ENCODE measurements at places on chromosomes 1 and 21. TPM values are rescaled to one million over a fixed set of nuclear protein-coding genes. Genes with fewer than 3 reads are reported as not detected.
A peak's percentile ranks its signal among the peaks of the same experiment; 100 is the strongest.

DNA sequence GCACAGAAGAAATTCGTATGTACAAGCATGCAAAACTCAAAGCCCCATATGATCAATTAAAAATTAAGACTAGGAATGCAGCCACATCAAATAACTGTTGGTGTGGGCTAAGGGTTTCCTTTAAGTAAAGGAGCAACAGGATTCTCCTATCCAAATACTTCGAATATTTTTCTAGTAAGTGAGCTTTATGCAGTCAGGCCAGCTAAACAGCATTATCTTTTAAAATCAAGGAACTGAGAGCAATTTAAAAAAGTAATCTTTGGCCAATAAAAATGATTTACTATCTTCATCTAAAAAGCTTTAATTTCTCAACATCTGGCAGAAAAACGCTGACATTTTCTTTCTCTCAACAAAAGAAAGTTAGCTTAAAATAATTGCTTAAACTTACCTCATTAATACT is 19.8 kb downstream of the CNN3 start:
- DNase-seq = no peak

PLD5 gene
- under 0.01 TPM for total RNA-seq

- peak; percentile 38 for DNase-seq
Observed at GRCh38 chr1:46991083-46991923, 32.2 kb upstream of the CYP4X1 start.

DNA sequence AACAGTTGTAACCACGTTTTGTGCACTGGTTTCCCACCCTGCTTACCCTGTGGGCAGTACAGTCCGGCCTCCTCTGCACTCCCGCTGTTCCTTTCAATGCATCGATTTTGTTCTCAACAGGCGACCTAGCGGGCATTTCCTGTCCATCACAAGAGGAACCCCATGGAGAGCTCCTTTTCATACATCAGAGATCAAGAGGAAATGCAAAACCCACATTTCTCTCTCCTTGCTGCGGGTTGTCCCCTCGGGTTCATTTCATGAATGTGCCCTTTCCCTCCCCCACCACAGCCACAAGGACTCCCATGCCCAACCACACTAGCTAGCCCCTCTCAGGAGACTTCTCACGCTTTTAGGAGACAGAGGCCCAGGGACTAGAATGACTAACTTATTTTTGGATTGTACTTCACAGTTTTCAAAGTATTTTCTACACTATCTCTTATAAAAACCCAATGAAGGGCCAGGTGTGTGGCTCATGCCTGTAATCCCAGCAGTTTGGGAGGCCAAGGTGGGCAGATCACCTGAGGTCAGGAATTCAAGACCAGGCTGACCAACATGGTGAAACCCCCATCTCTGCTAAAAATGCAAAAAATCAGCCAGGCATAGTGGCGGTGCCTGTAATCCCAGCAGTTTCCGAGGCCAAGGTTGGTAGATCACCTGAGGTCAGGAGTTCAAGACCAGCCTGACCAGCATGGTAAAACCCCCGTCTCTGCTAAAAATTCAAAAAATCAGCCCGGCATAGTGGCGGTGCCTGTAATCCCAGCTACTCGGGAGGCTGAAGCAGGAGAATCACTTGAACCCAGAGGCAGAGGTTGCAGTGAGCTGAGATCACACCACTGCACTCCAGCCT is 18.4 kb downstream of the ATP1A4 start:
- DNase-seq = no peak

DNA sequence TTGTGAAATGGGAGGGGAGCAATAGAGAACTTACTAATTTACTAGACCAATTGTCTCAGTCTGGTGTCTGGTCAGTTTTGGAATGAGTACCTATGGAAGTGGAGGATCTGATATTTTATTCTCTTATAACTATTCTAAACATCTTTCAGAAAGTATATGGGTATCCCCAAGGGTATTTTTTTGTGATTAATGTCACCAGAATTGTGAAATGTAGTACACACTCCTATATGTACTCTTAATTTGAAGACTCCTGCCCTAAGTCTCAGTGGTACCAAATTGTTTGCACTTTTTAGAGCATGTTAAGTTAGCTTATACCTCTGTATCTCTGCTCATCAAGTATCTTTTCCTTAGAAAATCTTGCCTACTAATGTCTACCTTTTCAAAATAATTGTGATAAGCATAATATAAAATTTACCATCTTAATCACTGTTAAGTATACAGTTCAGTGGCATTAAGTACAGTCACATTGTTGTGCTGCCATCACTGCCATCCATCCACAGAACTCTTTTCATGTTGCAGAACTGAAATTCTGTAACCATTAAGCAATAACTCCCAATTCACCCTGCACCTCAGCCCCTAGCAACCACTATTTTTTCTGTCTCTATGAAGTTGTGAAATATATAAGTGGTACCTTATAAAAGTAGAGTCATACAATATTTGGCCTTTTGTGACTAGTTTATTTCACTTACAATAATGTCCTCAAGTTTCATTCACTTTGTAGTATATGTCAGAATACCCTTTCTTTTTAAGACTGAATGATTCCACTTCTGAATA is 40.5 kb downstream of the SLC30A7 start:
- DNase-seq = no peak

DNA sequence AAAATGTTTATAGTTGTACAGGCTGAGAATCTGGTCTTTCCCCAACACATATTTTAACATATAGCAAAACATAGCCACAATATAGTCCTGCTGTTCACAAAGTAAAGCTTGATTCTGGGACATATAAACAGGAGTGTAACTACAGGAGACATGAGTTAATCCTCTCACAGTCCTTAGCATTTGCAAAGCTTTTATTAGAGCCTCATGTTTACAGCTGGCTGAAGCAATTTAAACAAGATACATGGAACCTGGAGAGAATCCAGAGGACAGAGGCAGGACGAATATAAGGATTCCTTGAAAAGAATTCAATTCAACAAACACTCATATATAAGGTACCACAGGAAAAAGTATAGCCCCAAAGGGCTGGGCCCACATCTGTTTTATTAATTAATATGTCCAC is 163.4 kb downstream of the ADGRL4 start:
- DNase-seq = no peak

NUAK2 gene
- 3.9 TPM for total RNA-seq

DNA sequence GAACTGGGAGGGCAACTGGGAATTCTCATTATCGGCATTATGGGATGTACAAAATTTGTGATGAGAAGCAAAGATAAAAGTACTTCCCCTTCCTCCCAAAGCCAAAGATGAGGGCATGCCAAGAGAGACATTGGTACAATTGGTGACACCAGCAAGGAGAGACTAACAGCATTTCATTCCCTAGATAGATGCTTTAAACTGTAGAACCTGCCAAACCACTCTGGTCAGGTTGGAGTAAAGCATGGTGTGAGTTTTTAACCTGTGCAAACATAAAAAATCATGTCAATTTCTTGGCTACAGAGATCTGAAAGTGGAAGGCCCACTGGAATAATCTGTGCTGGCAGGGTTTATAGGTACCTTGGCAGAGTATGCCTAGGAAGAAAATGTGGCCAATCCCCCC is 19.4 kb downstream of the CTXND2 start:
- no peak for DNase-seq

- no peak for DNase-seq
Observed at GRCh38 chr1:18537386-18538306, 56.9 kb downstream of the KLHDC7A start.

RSPH1 gene
- total RNA-seq = 0.38 TPM

- no peak for DNase-seq
Observed at GRCh38 chr1:1937549-1938275, 18.6 kb upstream of the TMEM52 start.

DNA sequence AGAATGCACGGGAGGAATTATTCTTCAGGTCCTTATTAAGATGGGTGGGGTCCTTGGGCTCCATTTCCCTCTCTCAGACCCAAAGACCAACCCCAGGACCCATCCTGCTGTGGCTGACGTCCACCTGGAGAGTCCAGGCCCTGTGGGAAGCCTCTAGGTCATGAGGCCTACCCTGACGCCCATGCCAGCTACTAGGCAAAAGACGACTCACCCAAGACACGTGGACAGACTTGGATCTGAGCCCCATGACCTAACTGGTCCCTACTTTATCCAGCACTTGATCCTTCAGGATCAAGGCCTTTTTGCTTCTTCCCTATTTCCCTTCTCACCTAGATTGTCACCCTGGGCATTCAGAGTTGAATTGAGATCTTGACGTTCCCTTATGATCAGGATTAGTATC is 56.0 kb upstream of the CASZ1 start:
- DNase-seq = peak; percentile 39

DNA sequence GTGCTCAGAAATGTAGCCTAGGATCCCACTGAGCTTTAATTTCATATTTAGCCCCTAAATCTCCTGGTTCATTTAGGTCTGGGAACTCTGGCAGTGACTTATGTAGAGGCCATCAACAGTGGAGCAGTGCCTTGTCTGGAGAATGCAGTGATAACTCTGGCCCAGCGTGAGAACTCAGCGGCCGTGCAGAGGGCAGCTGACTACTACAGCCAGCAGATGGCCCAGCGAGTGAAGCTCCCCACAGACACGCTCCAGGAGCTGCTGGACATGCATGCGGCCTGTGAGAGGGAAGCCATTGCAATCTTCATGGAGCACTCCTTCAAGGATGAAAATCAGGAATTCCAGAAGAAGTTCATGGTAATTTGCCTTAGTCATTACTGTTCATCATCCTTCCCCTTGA is 17.8 kb downstream of the GBP6 start:
- DNase-seq = no peak

- no peak for DNase-seq
Observed at GRCh38 chr1:235004276-235004675, 124.4 kb downstream of the TOMM20 start.

- DNase-seq = no peak
Observed at GRCh38 chr1:166026555-166026954, 140.2 kb downstream of the FAM78B start.

LRRC38 gene
- total RNA-seq = not detected

DNA sequence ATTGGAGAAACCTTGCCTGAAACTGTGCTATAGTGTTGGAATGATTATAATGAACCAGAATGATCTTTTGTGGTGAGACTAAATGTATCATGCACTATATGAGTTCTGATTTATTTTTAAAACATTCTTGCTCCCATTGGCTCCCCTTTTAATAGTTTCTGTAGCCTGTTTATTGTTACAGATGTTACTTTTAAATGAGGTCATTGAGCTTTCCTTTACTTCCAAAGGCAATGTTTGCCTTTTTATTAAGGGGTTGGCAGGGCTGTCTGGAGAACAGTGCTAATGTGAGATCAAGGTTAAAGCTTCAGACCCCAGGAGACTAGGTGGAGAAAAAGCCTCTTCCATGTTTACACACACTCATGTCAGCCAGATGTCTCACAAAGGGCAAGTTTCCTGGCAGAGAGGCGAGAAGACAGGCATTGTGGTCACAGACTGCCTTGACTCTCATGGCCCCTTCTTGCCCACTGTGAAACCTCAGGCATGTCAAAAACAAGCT is 120.6 kb upstream of the RAVER2 start:
- peak; percentile 64 for DNase-seq

GRCh38 chr1:201562257-201562656 is 23.3 kb downstream of the NAV1 start:
- DNase-seq = peak; percentile 25

DNA sequence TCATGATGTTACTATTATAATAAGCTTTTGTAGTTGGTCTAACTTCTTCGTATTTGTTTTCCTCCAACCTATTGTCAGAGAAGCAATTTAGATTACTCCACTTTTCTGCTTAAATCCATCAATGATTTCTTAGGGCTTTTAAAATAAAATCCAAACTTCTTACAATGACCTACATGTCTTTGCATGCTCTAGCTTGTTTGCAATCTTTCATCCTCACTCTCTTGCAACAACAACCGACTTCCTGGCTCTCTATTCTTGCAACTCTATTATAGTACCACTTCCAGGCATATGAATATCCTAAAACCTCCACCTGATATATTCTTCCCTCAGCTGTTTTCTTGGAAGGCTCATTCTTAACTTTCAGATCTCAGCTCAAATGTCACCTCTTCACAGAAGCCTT is 1288.7 kb downstream of the PLA2G4A start:
- peak; percentile 67 for DNase-seq

GRCh38 chr1:151309811-151310323 is 17.3 kb downstream of the PI4KB start:
- DNase-seq = no peak

DNA sequence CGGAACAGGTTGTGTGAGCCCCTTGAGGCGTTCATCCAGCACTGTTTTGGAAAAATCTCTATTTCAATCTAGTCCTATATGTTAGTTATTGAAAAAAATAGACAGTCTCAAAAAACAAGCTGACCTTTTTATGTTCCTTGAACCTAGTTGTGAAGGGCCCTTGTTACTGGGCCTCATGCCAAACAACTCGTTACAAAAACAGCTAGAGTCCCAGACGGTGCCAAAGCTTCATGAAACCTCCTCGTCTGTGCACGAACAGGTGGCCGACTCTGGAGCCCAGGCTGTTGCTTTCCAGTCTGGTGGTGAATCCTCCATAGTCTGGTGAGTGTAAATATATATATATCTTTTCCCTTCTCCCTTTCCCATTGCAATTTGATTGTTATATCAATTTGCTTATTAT is at the start of gene CHIA:
TSS of gene CHIA (plus strand) at position 222 of the 400 bp plus-strand sequence. CDS start 19,617 bp downstream, outside the sequence.
- DNase-seq = no peak

DNA sequence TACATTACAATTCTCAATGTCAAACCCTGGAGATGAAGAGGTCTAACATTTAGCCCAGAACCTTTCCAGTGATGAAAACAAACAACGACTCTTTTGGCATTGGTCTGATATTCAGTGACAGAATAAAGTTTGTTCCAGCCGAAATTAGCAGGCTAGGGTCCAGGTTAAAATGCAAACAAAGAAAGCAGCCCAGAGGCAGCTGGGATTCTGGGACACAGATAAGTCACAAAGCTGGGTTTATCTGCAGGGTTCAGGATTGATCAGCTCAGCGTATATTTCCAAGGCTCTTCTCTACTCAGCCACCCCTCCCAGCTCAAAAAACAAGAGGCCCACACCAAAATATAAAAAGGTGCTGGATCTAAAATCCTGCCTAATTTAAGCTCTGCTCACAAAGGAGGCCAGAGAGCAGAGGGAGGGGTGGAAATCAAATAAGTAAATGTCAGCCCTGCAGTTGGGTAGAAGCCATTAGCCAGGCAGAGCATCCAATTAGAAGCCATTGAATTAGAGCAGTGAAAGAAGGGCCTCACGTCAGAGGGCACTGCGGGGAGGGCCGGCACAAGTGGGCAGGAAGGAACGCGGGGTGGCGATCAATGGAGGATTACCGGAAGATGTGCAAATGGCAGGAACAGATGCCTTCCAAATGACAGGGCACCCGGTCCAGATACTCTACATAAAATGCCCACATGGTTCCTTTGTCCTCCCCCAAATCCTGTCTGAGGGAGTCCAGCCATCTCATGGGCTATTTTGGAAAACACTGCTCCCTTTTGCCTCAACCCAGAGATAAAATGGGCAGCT is 3.2 kb upstream of the KLHDC8A start:
- no peak for DNase-seq

Data from bronchial epithelial cell (primary cell).